ENCODE measurements at places on chromosomes 4 and X.
A peak's percentile ranks its signal among the peaks of the same experiment; 100 is the strongest.

DNA sequence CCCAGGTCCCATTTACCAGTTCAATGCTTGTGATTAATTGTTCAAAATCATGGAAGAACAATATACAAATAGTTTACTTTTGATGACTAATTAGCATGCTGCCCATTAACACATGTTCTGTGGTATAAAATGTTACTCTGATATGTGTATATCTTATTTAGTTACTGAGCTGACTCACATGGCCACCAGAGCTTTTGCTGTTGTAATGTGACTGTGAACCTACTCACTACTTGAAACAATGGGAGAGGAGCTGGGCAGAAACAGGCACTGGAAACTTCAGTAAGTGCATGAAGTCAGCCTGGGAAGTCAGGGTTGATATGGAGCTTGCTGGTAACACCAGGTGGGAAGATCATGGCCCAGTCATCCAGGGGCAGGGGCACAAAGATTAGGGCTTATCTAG is 72.7 kb upstream of the MAD2L1 start:
- DNase-seq, result no peak

DNA sequence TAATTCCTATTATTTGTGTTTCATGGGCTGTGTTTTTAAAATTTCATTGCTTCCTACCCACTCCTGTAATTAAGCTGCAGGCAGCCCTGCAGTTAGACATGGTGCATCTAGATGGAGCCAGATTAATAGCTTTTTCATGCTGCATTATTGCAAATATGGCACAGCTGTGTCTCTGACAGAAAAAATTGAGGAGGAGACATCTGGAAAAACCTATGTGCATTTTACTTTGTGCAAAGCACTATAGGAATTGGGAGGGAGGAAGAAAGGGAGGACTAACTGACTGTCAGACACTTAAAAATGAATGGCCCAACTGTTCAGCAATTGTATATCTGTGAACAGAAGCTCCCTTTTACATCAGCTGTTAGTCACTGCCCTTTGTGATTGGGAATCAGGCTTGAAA is 8.1 kb upstream of the RPGR start:
- no peak for DNase-seq

- DNase-seq, result no peak
These were observed 15.5 kb upstream of the NHS start for GRCh38 chrX:17359500-17359899.

DNA sequence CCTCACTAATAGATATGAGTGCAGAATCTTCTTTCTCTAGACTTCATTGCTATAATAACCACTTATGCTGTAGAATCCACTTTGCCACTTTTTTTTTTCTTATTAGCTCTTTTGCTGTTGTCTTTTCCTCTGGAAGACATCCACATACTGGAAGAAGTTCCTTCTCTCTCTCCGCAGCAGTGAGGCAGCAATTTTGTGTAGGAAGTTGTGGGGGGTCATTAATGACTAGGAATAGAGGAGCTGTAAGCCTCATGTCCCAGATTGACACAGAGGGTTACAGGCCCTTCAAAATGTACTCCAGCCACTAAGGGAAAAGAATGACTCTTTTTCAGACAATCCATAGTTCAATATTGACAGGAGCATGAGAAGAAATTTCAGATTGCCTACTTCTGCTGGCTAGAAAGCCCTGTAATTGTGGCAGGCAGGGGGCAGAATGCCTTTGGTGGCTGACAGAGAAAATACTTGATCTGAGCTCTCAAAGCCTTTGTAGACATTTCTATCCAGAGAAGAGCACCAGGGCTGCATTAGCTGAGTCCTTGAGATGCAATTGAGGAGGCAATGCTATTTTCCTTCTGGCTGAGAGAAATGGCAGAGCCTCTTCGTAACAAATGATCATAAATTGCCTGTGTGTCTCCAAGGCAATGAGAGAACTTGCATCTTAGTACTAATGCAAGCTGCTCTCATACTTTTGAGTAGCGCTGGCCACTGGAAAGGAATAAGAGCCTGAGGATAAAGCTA is 856.2 kb downstream of the STIM2 start:
- DNase-seq, result no peak

DNA sequence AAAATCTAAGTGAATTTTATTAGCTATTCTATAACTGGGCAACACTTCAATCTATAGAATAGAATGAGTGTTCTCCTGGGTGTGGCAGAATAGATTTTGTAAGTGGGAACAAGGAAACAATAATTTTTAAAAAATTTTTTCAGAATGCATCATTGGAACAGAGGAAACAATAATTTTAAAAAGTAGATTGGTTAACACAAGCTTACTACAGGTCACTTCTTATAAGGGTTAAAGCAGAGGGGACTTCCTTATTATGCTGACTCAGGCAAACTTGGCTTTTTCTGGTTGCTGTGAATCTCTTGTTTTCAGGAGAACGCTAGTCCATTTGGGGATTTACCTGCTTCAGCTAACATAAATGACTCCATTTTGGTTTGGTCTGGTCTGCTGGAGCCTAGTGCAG is 52.5 kb downstream of the HOPX start:
- DNase-seq, result no peak

DNA sequence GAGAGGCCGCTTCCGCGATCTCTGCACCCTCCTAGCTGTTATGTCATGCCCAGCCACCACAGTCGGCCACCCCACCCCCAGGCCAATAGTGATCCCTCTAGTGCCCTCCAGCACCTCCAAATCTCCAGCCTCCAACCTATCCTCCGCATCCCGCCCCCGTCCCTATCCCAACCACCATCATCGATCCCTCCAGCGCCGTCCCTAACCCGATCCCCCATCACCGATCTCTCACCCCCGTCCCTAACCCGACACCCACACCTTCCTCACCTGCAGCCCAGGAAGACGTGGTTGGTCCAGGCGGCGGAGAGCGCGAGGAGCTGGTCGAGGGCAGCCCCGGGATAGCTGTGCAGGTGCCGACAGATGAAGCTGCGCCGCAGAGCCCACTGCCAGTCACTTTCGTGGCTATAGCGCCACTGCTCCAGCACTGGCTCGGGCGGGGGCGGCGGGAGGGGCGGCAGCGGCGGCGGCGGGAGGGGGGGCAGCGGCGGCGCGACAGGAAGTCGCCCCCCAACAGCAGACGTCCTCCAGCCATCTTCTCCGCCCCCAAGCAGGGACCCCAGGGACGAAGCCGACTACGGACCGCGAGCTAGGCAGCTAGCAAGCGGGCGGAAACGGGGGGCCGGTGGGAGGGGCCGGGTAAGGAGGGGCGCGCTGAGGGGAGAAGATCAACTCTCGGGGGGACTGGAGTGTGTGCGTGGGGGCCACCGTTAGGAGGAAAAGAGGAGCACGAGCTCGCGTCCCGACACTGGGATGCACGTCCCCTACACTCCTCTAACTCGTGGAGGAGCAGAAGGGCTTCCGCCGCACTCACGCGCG is 552 bp downstream of the NKRF start:
- peak; percentile 18 for DNase-seq

DNA sequence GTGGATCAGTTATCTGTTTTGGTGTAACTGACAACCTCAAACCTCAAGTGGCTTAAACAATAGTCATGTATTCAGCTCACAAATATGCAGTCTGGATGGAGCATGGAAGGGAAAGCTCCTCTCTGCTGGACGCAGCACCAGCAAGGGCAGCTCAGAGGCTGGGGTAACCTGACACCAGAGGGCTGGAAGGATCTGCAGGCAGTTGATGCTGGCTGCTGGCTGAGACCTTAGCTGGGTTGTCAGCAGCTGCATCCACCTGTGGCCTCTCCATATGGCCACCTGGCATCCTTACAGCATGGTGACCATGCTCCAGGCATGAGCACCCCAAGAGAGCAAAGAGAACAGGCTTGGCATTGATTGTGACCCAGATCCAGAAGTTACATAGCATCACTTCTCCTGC is 46.7 kb downstream of the ENPP6 start:
- no peak for DNase-seq

DNA sequence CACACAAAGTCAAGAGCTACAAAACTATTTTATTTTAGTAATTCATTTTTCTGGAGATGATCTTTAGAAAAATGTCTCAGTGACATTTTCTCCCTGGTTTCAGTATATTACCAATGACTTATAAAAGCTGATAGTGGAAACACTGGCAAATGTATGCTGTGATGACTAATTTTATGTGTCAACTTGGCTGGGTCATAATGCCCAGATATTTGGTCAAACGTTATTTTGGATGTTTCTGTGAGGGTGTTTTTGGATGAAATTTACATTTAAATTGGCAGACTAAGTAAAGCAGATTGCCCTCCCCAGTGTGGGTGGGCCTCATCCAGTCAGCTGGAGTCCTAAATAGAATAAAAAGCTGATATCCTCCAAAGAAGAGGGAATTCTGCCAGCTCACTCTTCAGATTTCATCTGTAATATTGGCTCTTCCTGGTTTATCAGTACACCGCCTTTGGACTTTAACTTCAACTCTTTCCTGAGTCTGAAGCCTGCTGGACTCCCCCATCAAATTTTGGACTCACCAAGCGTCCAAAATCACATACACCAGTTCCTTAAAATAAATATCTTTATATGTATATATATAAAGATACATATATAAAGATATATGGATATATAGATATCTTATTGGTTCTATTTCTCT is 31.2 kb upstream of the RAB40A start:
- DNase-seq, result no peak

- DNase-seq, result peak; percentile 52
These were observed 28.4 kb downstream of the GUCY1B1 start for GRCh38 chr4:155787113-155787710.

DNA sequence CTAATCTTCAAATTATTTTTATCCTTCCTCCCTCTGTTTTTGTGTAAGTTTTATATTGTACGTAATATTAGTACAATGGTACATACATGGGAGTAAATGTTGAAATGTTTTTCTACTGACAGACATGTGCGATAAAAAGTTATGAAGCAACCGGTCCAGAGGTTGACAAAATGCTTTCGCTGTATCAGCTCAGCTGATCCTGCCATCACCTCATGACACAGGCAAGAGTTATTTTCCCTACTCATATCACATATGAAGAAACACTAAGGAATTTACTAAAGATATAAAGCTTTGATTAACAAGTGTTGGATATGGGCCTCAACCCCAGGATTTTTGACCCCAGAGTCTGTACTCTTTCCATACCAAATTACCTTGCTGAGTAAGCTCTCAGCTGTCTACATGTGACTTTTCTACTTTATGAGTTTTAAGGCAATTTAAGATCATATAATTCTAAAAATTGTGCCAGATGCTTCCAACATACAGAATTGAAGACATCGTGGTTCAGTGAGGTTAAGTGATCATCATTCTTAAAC is 50.0 kb downstream of the CLCN5 start:
- DNase-seq, result no peak

DNA sequence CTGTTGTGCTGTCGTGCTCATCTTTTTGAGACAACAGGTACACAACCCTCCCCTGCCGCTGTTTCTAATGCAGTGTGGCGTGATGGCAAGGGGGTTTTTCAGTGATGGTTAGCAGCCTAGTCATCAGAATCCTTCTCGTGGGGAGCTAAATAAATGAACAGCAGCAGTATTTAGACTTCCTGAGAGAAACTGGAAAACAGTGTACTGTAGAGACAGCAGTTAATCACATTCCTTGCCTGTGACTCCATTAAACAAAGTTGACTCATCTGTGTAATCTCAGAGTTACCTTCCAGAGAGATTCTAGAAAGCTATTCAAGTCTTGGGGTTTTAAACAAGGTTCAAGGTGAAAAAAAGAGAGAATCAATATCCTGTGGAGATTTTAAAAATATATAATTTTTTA is 1753.2 kb upstream of the PCDH7 start:
- DNase-seq, result no peak

DNA sequence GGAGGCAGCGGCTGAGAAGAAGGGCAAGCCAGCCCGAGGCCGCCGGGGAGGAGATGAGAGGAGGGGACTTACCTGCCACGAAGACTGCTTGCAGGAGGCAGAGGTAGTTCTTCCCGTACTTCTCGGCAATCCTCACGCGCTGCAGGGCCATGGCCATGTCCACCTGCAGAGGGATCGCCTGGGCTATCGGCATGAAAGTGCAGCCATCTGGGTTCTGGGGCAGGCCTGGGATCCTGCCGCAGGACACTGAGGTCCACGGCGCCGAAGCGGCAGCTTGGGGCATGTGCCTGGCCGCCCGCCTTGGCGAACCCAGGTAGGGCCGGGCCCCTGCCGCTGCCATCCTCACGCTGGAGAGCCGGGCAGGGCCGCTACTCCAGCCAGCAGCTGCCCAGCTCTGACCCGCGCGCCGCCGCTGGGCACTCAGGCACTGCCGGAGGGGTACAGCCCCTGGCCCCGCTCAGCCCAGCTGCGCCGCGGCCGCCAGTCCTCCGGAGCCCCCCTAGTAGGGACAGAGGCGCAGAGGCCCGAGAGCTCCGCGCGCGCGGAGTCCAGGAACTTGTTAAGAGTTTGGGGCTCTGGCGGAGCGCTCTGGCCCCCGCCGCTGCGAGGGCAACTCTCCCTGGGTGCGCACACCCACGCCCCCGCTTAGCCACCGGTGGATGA is 16.0 kb downstream of the MCF2 start:
- no peak for DNase-seq

DNA sequence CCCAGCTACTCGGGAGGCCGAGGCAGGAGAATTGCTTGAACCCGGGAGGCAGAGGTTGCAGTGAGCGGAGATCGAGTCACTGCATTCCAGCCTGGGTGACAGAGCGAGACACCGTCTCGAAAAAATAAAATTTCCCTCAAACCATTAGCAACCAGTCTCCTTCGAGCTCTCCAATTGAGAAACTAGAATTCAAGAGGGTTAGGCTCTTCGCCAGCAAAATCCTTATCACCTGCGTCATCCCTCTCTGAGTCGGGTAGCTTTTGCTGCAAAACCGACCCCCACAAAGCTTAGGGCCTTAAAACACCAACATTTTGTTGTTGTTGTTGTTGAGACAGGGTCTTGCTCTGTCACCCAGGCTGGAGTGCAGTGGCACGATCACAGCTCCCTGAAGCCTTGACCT is 75.1 kb upstream of the DDX3X start:
- no peak for DNase-seq

- DNase-seq, result no peak
These were observed 167.0 kb upstream of the CPEB2 start for GRCh38 chr4:14835288-14835687.

- DNase-seq, result no peak
These were observed 172.9 kb downstream of the PTTG2 start for GRCh38 chr4:38132843-38133662.

- no peak for DNase-seq
These were observed 187.1 kb upstream of the C1QTNF7 start for GRCh38 chr4:15240764-15241163.

- peak; percentile 40 for DNase-seq
These were observed 13.1 kb upstream of the ACOT9 start for GRCh38 chrX:23756165-23756564.

DNA sequence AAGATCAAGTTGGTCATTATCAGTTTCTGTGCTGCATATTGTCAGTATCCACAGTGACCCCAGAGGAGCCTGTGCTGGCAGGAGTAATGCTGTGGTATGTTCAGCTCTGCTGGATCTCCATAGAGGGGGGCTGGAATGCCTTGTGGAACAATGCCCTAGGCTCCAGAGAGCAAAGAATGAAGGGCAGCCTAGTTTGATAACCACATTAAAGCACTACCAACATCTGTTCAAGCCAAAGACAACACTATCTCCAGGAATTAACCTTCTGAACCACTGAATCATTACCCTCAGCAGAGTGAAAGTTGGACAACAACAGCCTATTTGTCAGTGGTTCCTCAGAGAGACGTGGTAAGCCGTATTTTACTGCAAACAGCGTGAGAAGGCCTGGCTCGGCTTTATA is 192.3 kb upstream of the CXorf66 start:
- DNase-seq, result no peak

- DNase-seq, result no peak
These were observed 1036.2 kb upstream of the GRID2 start for GRCh38 chr4:91267543-91267942.

- no peak for DNase-seq
These were observed 105.1 kb upstream of the GRID2 start for GRCh38 chr4:92198711-92199110.

All from T-helper 2 cell (primary cell).